Stimulated activated CD8-positive, alpha-beta memory T cell treated with anti-CD3 and anti-CD28 coated beads, Interleukin-4, amount 100 ng/mL, for 1 hour (primary cell): ENCODE measurements at places on chromosomes 3 and 15.

GRCh38 chr15:27912283-27912682 is 186.8 kb downstream of the OCA2 start:
- no peak for DNase-seq

DNA sequence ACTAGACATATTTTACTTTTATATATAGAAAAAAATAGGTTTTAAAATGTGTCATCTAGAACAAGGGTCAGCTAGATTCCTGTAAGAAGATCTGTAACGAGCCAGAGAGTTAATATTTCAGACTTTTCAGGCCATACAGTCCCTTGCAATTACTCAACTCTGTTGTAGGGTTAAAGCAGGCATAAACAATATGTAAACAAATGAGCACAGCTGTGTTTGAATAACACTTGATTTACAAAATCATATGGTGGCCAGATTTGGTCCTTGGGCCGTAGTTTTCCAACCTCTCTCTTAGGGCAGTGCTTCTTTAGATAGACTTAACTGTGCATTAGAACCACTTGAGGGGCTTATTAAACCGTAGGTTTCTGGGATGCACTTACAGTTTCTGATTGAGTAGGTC is 19.6 kb downstream of the LRRC57 start:
- no peak for DNase-seq

DNA sequence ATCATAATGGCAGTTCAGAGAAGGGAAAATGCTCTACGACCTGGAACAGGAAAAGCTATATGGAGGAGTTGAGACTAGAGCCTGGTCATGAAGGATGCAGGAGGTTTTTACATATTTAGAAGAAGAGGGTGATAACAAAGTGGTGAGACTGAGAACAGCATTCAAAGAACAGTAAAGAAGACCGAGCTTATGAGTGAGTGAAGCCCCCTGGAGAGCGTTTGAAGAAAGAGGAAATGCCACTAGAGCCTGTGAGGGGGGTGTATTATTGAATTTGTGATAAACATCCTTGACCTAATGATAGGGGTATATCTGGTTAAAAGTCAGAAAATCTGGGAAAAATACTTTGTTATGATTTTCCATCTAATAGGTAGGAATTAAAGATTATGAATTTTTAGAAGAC is 4.2 kb downstream of the PARP9 start:
- DNase-seq = no peak

DNA sequence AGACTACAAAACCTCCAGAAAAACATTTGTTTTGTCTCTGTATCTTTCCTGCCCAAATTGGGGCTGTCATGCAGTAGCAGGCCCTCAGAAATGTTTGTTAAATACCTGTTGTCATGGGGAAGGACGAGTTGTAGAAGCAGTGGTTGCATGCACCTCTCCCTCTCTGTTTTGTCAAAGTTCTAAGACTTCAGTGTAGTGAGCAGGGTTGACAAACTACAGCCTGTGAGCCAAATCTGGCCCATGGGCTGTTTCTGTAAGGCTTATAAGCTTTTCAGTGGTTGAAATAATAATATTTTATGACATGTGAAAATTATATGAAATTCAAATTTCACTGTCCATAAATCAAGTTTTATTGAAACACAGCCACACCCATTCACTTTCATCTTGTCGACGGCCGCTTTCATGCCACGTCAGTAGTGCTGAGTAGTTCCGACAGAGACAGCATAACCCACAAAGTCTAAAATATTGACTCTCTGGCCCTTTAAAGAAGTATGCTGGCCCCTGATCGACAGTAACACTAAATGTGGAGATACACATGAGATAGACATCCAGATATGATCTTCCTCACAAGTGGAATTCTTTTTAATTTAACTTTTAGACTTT is 102.9 kb downstream of the PDZRN3 start:
- no peak for DNase-seq

- DNase-seq = no peak
These were observed 730.2 kb downstream of the TUSC7 start for GRCh38 chr3:117439812-117440211.
